ENCODE measurements at places on chromosomes 12 and 14.

GRCh38 chr14:70921669-70922068, 14.4 kb downstream of the PCNX1 start:
- DNase-seq: no peak

DNA sequence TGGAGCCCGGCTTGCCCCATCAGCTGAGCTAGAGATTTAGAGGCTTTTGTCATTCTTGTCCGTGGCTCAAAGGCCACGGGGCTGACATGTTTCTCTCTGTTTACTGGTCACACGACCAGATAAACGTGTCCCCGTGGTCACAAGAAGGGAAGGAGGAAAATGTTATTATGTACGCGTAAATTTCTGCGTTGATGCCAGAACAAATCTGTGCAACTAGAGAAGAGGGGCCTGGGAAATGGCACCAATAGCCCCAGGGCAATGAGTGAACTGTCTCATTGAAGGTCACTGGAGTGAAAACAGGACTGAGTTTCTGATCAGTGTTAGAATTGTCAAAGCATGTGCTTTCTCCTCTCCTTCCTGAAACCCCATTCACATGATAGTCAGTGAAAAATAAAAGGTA, 25.3 kb downstream of the OAS2 start:
- DNase-seq: no peak

DNA sequence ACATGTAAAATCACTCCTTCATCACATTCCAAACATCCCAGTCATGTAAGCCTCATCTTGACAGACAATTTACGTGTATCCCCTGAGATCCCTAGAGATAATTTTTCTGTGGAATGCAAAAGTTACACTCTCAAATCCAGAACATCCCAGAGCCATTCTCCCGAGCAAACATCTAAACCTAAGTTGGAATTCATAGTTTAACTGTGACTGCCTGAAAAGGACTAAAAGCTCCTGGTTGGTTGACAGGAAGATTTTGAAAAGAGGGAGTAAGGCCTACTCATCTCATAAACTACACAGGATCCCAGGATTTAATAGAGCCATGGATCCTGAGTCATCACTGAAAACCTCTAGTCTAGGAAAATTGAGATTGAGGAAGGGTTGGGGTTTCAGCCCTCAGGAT, 123.6 kb downstream of the SCN8A start:
- no peak for DNase-seq

DNA sequence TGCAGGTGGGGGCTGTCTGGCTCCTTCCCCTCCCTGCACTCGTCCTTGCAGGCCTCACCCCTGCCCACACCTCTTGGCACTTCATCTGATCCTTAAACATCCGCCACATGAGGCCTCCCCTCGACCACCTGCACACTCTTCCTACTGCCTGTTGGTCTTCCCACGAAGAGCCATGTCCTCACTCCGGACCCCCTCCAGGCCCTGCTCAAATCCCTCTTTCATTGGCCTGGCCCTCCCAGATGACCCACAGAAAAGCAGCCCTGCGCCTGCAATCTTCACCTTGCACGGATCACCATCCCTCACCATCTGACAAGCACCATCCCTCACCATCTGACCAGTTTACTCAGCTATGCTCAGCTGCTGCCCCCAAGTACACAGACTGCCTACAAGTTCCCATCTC, 193.6 kb downstream of the BCL11B start:
- DNase-seq: no peak

DNA sequence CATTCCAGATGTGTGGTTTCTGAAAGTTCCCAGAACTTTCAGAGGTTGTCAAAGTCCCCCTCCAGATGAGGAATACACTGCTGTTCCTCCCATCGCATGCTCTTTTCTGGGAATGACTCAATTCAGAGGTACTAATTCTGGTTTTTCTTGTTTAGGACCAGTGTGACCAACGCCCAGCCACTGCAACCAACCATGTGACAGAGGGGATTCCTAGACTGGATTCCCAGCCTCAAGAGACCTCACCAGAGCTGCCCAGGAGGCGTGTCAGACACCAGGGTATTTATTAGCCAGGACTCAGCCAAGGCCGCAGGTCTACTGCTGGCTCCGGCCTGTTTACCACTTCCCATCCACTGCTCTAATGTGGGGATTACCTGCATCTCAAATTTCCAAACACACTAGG, 24.2 kb downstream of the TRAFD1 start:
- no peak for DNase-seq

DNA sequence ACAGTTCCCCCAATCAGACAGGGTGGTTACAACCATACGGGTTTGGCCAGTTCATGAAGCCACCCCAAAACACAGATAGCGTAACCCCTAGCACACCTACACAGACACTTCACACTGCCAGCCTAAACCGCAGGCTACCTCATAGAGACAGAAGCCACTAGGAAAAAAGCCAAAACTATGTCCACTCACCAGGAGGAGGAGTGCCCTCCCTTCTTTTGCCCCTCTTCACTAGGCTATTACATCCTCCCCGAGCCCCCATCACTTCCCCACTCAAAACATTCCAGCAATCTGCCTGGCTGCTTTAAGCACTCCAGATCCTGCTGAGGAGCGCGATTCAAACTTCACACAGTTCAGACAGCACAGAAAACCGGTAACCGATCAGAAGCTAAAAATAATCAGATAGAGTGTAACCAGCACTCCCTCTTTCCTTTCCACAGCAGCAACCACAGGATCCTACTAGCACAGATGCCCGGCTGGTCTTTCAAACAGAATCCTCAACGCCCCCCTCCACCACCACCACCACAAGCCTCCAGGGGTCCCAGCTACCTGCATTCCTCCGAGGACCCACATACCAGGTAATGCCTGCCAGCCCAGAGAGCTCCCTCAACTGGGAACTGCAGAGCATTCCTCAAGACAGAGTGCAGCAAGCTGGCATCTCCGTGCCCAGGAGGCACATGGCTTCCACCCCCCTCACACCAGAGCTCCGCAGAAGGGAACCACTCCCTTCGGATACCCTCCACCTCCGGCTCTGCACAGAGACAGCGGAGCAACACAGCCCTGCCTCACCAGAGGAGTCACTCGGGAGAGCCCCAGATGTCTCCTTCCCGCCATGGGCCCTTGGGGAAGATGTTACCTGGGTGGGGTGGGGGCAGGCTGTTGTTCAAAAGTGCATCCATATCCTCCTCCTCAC, 1.5 kb downstream of the CHD4 start:
- no peak for DNase-seq

DNA sequence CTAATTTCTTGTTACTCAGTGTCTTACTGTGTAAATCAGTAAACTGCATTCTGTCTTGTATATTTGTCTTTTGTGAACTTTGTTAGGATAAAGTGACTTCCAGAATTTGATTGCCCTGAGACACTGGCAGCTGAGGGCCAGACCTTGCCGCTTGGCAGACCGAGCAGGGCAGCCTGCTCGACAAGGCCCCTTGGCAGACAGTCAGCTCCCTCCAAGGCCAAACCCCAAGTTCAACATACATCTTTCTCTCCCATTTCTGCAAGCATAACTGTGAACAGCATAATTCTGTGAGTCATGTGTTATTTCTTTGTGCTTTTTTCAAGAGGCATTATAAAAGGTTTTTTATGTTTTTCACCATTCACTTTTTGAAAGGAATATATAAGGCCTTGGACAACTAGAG, 39.2 kb upstream of the BMAL2 start:
- DNase-seq: no peak

DNA sequence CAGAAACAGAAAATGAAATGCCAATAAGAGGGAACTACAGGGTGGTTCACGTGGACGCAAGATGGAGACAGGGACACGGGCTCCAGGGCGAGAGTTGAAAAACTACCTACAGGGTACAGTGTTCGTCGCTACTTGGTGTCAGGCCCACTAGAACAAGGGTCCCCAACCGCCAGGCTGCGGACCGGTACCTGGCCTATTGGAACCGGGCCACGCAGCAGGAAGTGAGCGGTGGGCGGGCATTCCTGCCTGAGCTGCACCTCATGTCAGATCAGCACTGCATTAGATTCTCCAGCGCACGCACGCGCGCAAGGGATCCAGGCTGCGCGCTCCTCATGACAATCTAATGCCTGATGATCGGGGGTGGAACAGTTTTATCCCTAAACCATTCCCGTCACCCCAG, 14.8 kb downstream of the INF2 start:
- DNase-seq: peak; percentile 60

GRCh38 chr12:5078423-5078822, 34.7 kb downstream of the KCNA5 start:
- no peak for DNase-seq

DNA sequence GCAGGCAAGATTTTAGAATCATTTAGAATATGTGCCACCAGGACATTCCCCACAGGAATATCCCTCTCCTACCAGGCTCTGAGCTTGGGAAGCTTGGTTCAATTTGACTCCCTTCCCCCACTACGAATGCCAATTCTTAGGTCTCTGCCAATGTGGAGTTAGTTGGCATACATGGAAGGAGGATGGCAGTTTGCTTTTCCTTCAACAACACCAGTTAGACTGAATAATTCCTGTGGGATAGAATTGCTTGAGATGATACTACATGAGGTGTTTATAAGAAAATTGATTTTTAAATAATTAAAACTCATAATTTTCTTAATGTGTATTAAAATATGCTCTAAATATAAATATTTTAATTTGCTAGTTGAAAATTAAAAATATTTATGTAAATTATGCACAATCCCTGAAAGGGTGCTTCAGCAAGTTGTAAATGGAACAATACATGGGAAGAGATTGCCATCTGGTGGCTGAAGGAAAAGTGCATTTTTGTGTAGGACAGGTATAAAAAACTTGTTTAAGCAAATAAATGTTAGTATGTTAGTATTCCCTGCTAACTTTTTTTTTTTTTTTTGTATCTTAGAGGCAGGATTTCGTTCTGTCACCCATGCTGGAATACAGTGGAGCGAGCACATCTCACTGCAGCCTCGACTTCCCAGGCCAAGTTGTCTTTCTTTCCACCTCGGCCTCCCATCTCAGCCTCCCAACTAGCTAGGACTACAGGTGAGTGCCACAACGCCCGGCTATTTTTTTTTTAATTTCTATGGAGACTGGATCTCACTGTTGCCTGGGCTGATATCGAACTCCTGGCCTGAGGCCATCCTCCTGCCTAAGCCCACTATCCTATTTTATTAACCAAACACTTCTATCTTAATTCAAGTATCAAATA, 25.8 kb upstream of the STRAP start:
- no peak for DNase-seq

DNA sequence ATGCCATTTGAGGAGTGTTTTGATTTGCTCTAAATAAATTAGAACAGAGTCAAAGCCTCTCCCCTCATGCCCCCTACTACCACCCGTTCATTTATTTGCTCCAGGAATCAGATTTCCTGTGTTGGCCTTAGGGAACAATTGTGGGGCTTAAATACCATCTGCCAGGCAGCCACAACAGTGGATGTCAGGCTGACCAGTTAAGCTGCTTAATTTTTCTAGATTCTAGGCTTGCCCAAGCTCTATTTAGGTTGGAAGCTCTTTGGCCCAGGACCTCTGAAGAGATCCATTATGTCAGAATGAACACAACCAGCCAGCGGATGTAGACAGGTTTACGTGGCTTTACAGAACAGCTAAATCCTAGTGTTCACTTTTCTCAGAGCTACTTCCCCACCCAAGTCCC, 1.0 kb upstream of the TIMELESS start:
- DNase-seq: no peak

DNA sequence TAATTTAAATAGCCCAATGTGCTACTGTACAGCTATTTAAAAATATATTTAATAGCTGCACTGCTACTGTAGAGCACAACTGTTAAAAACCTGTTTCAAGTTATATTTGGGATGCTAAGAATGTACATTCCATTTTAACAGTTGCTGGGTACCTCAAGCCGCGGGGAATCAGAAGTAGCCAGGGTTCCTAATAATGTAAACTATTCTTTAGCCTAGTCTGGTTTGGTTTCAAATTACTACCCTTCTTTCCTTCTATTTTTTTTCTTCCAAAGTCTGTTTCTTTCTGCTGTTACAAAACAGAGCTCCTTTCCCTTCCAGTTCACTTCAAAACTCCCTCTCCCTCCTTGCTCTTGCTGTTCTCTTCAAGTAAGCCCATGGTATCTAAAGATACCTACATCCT, 21.3 kb downstream of the SCAF11 start:
- DNase-seq: no peak

- DNase-seq: no peak
Observed at GRCh38 chr14:92646952-92647796, 101.3 kb downstream of the LGMN start.

DNA sequence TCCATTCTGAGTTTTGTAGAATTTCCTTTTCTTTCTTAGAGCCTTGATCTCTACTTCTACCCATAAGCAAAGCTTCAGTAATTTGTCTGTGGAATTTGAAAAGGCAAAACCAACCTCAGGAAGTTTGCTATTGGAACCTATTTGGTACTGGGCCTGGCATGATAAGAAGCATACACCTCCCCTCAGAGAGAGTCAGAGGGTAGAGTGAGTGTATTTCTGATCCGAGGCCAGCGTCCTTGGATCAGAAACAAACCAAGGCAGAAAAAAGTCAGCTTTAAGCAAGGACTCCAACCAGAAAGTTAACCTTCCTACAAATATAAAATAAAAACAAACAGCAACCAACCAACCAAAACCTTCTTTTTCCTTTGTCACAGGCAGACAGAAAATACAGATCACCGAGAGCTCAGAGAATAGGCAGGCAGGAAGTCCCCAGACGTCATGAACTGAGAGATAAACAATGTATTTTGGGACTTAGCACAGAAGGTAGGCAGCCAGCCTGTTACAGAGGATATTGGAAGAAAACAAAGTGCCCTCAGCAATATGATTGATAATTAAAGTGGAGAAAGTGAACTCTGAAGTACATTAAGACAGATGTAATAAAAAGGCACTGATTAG, 141.5 kb downstream of the NEDD1 start:
- DNase-seq: no peak

GRCh38 chr14:105422695-105423487, 3.3 kb downstream of the MTA1 start:
- DNase-seq: no peak

- peak; percentile 24 for DNase-seq
Observed at GRCh38 chr14:85415015-85415712, 114.8 kb upstream of the FLRT2 start.

GRCh38 chr14:73364559-73364958, 93.8 kb downstream of the NUMB start:
- DNase-seq: no peak

GRCh38 chr12:100445081-100445481, 28.6 kb upstream of the NR1H4 start:
- no peak for DNase-seq

DNA sequence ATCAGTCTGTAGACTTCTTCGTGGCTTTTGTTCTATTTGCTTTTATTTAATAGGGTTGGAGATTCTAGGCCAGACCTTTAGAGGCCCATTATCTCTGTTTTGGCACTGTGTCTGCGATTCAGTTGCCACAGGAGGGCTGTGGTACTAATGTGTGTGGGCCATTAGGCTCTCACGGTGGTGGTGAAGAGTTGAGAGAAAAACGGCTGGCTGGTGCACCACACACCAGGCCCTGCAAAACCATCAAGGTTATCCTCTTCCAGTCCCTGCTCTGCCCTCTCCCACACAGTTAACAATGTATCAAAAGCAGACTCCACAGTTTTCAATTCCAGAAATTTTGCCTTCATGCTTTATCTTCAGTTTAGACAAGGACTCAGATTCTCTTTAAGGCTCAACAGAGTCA, 97.7 kb downstream of the MYF5 start:
- no peak for DNase-seq
